ENCODE measurements at places on chromosomes 12 and 14.
A peak's percentile ranks its signal among the peaks of the same experiment; 100 is the strongest.

GRCh38 chr12:15272376-15272775 is 49.9 kb upstream of the PTPRO start:
- DNase-seq: no peak

- DNase-seq: peak; percentile 12
Measured at GRCh38 chr12:67155863-67156262, 113.3 kb upstream of the CAND1 start.

DNA sequence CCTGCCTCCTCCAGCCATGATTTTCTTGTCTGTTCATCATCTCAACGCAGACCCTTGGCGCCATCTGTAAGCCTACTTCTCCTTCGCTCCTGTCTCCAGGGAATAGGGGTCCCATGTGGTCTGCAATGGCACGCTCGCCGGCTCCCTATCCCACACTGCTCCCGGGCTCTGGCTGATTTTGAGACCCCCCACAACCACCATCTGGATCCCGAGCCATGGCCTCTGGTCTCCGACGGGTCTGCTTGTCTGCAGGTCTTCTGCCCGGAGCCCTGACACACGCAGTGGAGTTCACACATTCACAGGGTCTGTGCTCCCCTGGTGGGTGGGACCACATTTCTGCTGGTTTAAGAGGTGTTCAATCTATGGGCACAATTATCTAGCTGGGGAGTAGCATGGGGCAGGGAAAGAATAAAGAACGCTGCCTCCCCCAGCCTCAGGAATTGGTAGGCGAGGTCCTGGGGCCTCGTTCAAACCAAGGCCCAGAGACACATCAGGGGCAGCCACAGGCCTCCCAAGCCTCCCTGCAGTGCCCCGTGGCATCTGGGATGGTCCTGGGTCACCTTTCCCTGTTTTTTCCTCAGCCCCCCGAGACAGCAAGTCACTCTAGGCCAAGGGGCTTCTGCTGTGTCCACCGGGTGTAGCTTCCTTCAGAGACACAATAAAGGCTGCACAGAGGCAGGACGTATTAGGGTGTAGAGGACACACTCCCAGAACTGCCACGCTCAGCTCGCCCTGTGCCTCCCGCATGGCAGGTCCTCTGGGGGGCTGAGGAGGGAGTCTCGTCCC is 21.5 kb downstream of the FZD10 start:
- DNase-seq: no peak

GRCh38 chr14:91286530-91286937 is 42.0 kb upstream of the GPR68 start:
- DNase-seq: peak; percentile 57

DNA sequence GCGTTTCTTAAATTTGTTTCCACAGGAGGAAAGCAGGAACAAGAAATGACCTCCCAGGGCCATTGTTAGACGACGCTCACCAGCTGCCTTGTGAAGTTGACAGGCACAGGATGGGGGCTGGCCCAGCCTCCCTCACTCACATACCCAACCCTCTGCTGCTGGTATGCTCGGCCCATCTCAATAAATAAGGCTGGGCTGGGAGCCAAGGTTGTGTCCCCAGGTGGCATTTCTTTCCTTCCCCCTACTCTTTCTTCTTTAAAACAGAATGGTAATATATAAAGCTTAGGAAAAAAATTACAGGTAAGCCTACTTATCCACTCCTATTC is 93.0 kb downstream of the ACTN1 start:
- DNase-seq: no peak

GRCh38 chr14:100857233-100857922 is 31.5 kb downstream of the MEG3 start:
- no peak for DNase-seq

DNA sequence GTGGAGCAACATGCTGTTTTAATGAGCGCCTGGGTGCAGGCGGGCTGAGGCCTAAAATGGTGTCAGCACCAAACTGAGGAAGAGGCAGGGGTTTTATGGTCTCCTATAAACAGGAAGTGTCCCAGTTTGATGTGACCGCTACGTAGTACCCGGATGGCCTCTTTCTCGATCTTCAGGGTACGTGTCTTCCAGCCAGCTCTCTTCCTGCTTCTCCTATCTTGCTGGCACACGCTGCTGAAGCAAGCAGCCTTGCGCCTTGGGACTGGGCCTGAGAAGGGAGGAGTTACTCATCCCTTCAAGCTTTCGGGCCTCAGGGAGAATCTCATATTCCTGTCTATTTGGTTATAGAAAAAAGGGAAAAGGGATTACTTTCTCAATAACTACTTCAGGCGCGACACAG is 28.2 kb upstream of the RNASE1 start:
- no peak for DNase-seq

- DNase-seq: peak; percentile 77
Measured at GRCh38 chr14:64569138-64569631, 19.4 kb downstream of the PPP1R36 start.

DNA sequence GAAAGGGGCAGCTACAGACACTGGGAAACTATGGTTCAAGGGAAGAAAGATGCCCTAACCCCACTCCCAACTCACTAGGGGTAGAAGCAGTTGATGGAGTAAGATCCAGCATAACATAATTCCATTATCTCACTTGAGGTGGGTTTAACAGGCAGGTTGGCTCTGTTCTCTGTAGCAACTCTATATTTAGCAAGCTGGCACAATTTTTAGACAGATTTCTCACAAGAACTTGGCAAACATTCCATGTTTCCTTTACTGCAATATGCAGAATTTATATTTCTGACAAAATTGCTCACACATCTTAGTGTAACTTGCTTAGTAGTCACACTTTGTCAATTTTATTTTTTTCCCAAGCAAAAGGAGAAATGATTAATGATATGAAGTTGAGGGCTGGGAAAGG is 475.4 kb downstream of the RMST start:
- DNase-seq: no peak

- peak; percentile 83 for DNase-seq
Measured at GRCh38 chr14:103696466-103697071, 18.7 kb downstream of the XRCC3 start.

DNA sequence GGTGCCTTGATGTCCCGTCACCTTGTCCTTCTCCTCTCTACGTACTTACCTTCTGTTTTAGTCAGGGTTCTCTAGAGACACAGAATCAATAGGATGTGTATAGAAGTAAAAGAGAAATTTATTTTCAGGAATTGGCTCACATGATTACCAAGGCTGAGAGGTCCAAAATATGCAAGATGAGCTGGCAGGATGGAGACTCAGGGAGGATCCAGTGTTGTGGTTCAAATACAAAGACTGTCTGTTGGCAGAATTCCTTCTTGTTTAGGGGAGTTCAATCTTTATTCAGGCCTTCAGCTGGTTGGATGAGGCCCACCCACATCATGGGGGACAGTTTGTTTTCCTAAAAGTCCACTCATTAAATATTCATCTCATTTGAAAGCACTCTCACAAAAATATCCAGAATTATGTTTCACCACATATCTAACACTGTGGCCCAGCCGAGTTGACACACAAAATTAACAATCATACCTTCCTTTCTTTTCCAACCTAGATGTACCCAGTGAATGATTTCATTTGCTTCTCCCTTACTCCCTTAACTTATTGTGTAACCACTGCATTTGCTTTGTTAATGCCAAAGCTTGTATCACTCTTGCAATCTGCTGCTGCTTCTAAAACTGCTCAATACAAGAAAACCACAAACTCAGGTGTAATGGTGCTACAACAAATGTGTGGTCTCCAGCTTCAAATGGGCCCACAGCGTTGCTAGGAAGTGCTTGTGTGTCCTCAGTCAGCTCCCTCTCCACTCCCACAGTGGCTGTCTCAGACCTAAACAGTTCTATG is 195.4 kb upstream of the ARHGAP5 start:
- peak; percentile 65 for DNase-seq

DNA sequence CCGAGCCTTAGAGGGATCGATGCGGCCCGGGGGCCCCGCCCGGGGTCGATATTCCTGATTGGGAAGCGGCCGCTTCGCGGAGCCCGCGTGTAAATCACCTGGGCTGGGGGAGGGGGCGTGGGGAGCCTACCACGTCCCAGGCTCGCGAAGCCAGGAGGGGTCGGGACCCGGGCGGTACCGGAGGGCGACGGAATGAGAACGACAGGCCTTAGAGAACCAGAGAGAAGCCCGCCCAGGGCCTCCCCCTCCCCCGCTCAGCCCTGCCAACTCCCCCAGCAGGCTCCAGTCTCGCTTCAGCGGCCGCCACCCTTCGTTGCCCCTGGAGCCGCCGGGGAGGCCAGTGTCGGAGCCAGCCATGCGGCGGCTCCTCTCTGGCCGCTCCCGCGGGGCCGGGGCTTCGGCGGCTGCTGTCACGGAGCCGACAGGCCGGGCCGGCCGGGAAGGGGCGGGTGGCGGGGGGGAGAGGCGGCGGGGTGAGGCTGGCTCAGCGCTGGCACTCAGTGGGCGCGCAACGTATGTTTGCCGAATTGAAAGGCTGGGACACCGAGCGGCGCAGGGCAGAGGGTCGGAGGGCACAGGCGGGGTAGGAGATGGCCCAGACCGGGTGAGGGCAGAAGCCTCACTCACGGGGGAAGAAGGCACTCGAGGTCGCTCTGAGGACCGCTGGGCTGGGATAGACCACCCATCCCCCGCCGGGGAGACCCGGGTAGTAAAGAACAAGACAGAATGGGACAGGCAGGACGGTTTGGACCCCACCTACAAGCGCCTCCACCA is 1.4 kb upstream of the DNAJC22 start:
- DNase-seq: no peak

GRCh38 chr14:56310643-56311042 is 192.4 kb downstream of the PELI2 start:
- DNase-seq: peak; percentile 47

GRCh38 chr12:27425306-27425705 is 21.2 kb upstream of the SMCO2 start:
- DNase-seq: no peak

GRCh38 chr14:91899213-91899612 is 31.9 kb upstream of the TC2N start:
- no peak for DNase-seq

GRCh38 chr12:119695034-119695433 is 27.1 kb downstream of the PRKAB1 start:
- DNase-seq: no peak
